ENCODE measurements at places on chromosomes 7 and 10. TPM values are rescaled to one million over a fixed set of nuclear protein-coding genes. Genes with fewer than 3 reads are reported as not detected.

NET1 gene
- 104 TPM for total RNA-seq

ACSM6 gene
- total RNA-seq: not detected

ZCWPW1 gene
- 5.2 TPM for total RNA-seq

CCAR1 gene
- total RNA-seq: 36.0 TPM

FAM180A gene
- 0.62 TPM for total RNA-seq

CFTR gene
- 0.04 TPM for total RNA-seq

JCAD gene
- 33.4 TPM for total RNA-seq

CXCL12 gene
- total RNA-seq: 126 TPM

CARD11 gene
- total RNA-seq: 0.09 TPM

PCLO gene
- 0.27 TPM for total RNA-seq

VPS37D gene
- 4.5 TPM for total RNA-seq

PAX4 gene
- not detected for total RNA-seq

LRIT1 gene
- not detected for total RNA-seq

GARIN1A gene
- 0.53 TPM for total RNA-seq

BRAF gene
- total RNA-seq: 19.7 TPM

SH2B2 gene
- 4.4 TPM for total RNA-seq

GPR158 gene
- 0.13 TPM for total RNA-seq

SLC18A3 gene
- total RNA-seq: not detected

TAS2R3 gene
- 1.5 TPM for total RNA-seq

GRM8 gene
- total RNA-seq: 0.22 TPM

NUTM2A gene
- total RNA-seq: 0.44 TPM

DNAH11 gene
- 0.13 TPM for total RNA-seq

OPN4 gene
- total RNA-seq: 0.04 TPM

CTBP2 gene
- total RNA-seq: 36.8 TPM

ITGA8 gene
- total RNA-seq: 8.4 TPM

ZNF365 gene
- total RNA-seq: 0.13 TPM

HYAL4 gene
- 0.09 TPM for total RNA-seq

PPIA gene
- 1,341 TPM for total RNA-seq

ASIC3 gene
- total RNA-seq: 1.3 TPM

CDHR3 gene
- total RNA-seq: 10.1 TPM

PAPOLB gene
- total RNA-seq: 0.22 TPM

TET1 gene
- 20.6 TPM for total RNA-seq

ADRB1 gene
- total RNA-seq: 0.09 TPM

C10orf120 gene
- total RNA-seq: not detected

PNLIP gene
- 0.18 TPM for total RNA-seq

TLX1 gene
- total RNA-seq: not detected

WNT8B gene
- not detected for total RNA-seq

TLL2 gene
- total RNA-seq: 0.71 TPM

TRIM50 gene
- 0.44 TPM for total RNA-seq

ZNF316 gene
- 11.1 TPM for total RNA-seq

SLC26A5 gene
- total RNA-seq: not detected

MOGAT3 gene
- total RNA-seq: not detected

CLDN3 gene
- total RNA-seq: 0.13 TPM

TMEM270 gene
- total RNA-seq: not detected

AKR1E2 gene
- total RNA-seq: 7.8 TPM

C7orf57 gene
- total RNA-seq: 0.09 TPM

STAMBPL1 gene
- total RNA-seq: 10.3 TPM

SPDYE11 gene
- 0.04 TPM for total RNA-seq

TAS2R4 gene
- total RNA-seq: 1.5 TPM

All from muscle of leg (tissue), 16 donors.